Uterus (tissue), 4 donors: ENCODE measurements at places on chromosomes 5 and 9. TPM values are rescaled to one million over a fixed set of nuclear protein-coding genes. Genes with fewer than 3 reads are reported as not detected.

DNA sequence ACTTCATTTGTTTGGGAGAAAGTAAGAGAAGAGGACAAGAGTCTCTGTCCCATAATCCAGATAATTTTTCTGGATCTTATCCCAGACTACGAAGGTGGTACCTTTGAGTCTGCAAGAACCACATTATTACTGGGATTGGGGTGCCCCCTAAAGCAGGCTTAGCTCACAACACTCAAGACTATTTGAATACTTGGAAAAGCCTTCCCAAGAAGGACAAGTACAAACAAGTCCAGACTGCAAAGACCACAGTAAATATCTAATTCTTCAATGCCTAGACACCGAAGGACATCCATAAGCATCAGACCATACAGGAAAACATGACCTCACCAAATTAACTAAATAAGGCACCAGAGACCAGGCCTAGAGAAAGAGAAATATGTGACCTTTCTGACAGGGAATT lies 40.2 kb upstream of the TMED7 start:
- H3K4me1 ChIP-seq = no peaks in the 10 kb centered on the region
- no peak for DNase-seq
- H3K27me3 ChIP-seq = no peaks in the 10 kb centered on the region
- H3K36me3 ChIP-seq = no peaks in the 10 kb centered on the region
- no peak overlapping the region for H3K27ac ChIP-seq

DNA sequence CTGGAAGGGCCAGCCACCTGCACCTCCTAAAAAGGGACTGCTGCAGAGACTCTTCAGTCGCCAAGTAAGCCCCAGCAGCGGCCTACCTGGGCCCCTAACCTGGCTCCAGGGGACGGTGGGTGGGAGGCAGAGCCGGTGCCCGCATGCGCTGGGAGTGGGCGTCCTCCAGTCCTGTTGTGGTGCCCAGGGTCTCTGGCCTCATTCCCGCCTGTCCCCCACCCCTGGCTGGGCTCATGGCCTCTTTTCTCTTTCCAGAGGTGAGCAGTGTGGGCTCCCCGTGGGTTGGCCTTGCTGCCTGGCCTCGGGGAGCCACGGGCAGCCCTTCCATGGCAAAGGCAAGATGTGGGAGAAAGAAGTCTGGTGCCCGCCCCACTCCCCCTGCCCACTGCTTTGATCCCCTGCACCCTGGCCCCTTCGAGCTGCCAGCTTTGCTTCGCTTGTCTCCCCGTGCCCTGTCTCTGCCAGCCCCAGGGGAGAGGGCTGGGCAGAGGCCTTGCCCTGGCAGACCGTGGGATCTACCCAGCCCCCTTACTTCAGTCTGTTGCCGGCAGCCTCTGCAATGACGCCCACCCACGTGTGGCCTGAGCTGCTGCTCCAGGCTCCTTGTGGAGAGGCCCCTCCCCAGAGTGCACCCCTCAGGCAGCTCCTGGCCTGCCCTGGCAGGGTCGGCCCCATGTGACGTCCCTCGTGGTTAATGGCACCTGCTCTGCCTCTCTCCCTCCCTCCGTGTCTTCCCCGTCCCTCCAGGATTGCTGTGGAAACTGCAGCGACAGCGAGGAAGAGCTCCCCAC lies 5.4 kb upstream of the PRR7 start:
- no peaks in the 10 kb centered on the region for H3K4me1 ChIP-seq
- no peak for DNase-seq
- no peaks in the 10 kb centered on the region for H3K27me3 ChIP-seq
- no peak overlapping the region for H3K4me3 ChIP-seq
- no peaks in the 10 kb centered on the region for H3K36me3 ChIP-seq

DNA sequence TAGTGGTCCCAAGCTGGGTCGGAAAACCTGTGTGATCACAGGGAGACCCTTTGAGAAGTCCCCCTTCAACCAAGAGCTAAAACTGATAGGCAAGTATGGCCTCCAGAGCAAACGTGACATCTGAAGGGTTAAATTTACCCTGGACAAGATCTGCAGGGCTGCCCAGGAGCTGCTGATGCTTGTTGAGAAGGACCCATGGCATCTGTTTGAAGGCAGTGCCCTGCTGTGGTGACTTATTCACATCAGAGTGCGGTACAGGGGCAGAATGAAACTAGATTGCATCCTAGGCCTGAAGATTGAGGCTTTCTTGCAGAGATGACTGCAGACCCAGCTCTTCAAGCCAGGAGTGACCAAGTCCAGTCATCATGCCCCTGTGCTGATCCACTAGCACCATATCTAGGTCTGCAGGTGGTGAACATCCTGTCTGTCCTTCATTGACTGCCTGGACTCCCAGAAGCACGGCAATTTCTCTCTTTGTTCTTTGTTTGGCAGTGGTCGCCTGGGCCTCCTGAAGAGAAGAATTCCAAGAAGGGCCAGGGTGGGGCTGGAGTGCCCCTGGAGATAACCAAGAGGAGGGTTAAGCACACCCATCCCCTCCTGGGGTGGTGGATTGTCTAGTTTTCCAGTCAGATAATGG lies 25.7 kb upstream of the CHD1 start:
- H3K27me3 ChIP-seq = no peaks in the 10 kb centered on the region
- DNase-seq = no peak
- no peaks in the 10 kb centered on the region for H3K4me1 ChIP-seq
- H3K27ac ChIP-seq = no peak overlapping the region
- no peak overlapping the region for H3K4me3 ChIP-seq

DNA sequence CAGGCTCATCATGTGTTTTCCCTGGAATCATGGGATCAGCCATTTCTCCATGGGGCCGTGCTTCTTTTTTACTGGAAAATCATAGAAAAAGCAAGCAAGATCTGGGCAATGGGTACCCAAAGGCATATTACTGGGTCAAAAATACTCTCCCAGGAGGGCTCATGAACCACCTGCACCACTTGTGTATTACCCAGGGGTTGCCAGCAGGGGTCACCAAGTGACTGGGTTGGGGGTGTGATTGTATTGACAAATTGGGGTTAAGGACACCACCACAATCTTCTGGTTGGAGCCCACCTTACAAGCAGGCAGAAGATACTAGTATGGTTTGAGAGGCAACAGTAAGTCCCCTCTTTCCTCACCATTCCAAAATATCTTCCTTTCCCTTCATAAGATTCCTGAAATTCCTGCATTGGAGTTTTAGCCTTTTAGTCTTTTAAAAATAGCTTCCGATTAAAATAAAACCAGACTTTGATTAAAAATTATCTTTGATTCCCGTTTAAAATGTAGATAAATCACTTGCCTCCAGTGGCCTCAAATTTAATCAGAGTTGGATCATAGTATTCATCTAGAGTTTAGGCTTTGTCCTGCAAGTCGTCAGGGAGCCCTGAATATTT lies 603.3 kb downstream of the KIF4B start:
- H3K4me1 ChIP-seq = no peaks in the 10 kb centered on the region
- no peak overlapping the region for H3K27ac ChIP-seq
- no peaks in the 10 kb centered on the region for H3K36me3 ChIP-seq
- no peak overlapping the region for H3K4me3 ChIP-seq
- no peaks in the 10 kb centered on the region for H3K27me3 ChIP-seq

DNA sequence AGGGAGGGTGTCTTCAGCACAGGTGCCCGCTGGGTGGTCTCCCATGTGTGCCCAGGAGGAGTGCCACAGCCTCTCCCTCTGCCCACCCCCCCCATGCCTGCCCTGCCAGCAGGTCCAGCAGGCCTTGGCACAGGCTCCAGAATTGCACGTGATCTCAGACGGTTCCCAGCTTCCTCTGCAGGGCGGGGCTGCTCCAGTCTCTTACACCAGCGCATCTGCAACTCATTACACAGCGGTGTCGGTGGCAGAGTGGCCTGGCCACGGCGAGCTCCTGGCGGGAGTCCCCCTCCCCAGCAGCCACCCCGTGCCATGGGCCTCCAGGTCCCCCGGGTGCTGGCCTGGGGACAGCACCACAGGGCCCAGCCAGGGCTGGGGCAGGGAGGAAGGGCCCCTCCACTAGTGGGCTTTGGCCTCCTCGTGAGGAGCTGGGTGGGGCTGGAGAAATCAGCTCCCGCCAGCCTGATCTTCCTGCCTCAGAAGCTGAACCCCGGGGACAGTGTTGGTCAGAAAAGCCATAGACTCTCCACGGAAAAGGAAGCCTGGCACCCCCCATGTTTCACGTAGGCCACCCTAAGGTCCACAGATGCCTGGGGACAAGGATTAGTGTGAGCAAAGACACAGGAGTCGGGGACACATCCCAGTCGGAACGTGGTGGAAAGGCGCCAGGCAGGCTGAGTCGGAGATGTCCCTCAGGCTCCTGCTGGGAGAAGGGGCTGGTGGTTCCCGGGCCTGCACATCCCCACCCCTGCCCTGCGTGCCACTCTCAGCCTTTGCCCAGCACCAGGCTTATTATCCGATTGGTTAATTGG lies 40.2 kb downstream of the RXRA start:
- no peaks in the 10 kb centered on the region for H3K36me3 ChIP-seq
- H3K27ac ChIP-seq = peak overlapping the region; percentile 85
- H3K4me3 ChIP-seq = no peak overlapping the region
- H3K4me1 ChIP-seq = peaks cover 48% of the 10 kb centered on the region

GRCh38 chr9:116066221-116066620 lies 87.4 kb upstream of the PAPPA start:
- H3K4me3 ChIP-seq = no peak overlapping the region
- H3K27ac ChIP-seq = no peak overlapping the region
- no peaks in the 10 kb centered on the region for H3K4me1 ChIP-seq
- no peaks in the 10 kb centered on the region for H3K27me3 ChIP-seq
- H3K36me3 ChIP-seq = no peaks in the 10 kb centered on the region

GRCh38 chr5:56278335-56278753 lies 45.2 kb upstream of the ANKRD55 start:
- H3K4me1 ChIP-seq = no peaks in the 10 kb centered on the region
- no peak overlapping the region for H3K27ac ChIP-seq
- DNase-seq = no peak
- no peak overlapping the region for H3K4me3 ChIP-seq

GRCh38 chr9:96564217-96564616 lies 55.4 kb downstream of the CDC14B start:
- H3K27me3 ChIP-seq = no peaks in the 10 kb centered on the region
- no peak for DNase-seq
- no peaks in the 10 kb centered on the region for H3K4me1 ChIP-seq
- no peak overlapping the region for H3K27ac ChIP-seq

DNA sequence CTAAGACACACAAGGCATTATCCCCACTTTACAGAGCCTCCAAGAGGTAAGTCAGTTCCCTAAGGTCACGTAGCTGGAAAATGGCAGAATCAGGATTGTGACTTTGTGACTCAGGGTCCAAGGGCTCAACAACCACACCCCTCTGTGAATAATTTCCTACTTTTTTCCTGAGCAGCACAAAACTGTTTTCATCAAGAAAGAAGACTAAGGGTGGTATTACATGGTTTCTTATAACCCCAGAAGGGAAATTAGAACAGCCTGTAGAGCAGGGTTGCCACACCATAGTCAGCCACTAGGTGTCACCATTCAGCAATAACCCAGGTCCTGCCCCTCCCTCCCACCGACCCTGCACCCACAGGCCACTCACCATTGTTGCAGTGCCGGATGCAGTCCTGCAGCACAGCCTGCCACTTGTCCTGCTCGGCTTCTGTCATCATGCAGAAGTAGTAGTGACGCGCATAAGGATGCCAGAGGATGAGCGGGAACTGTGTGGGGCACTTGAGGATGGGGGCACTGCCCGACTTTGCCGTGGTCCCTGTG lies 72.1 kb downstream of the LRSAM1 start:
- peak; percentile 20 for DNase-seq
- no peak overlapping the region for H3K4me3 ChIP-seq
- no peak overlapping the region for H3K27ac ChIP-seq
- H3K36me3 ChIP-seq = no peaks in the 10 kb centered on the region
- H3K4me1 ChIP-seq = peaks cover 19% of the 10 kb centered on the region

GRCh38 chr9:15329539-15330109 lies 22.6 kb upstream of the TTC39B start:
- no peak overlapping the region for H3K27ac ChIP-seq
- H3K36me3 ChIP-seq = no peaks in the 10 kb centered on the region
- no peaks in the 10 kb centered on the region for H3K27me3 ChIP-seq
- no peak for DNase-seq
- no peak overlapping the region for H3K4me3 ChIP-seq

DNA sequence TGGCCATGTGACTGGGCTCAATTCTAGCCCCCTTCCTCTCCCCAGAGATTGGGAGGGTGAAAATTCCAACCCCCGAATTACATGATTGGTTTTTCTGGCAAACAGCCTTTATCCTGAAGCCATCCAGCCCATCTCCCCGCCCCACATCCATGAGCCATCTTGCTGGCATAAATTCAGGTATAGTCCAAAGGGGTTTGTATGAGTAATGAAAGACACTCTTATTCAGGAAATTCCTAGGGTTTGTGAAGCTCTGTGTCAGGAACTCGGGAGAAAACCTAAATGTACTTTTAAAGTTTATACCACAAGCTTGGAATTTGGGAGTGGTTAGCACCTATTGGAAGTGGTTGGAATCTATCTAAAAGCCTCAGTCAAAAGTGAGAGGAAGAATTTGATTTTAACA lies 80.6 kb upstream of the SIMC1 start:
- H3K36me3 ChIP-seq = no peaks in the 10 kb centered on the region
- no peaks in the 10 kb centered on the region for H3K4me1 ChIP-seq
- H3K27me3 ChIP-seq = no peaks in the 10 kb centered on the region
- DNase-seq = no peak
- H3K27ac ChIP-seq = no peak overlapping the region
- H3K4me3 ChIP-seq = no peak overlapping the region

DNA sequence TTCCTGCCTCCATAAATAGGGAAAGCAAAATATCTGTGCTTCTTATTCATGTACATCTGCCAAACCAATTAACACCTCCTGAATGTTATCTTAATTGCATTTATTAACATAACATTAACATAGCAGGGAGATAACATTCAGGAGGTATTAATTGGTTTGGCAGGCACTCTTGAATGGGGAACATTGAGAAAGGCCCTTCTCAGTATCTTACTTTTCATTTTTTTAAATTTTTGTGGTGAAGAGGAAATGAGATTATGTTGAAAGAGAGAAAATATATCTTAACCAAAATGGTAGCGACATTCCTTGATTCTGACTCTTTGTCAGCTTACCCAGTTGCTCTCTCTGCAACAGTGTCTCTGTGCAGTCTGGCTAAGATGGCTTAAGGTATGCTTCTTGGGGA lies 100.4 kb upstream of the TLE1 start:
- H3K4me1 ChIP-seq = no peaks in the 10 kb centered on the region
- H3K27ac ChIP-seq = no peak overlapping the region
- no peaks in the 10 kb centered on the region for H3K36me3 ChIP-seq
- no peak for DNase-seq
- H3K27me3 ChIP-seq = no peaks in the 10 kb centered on the region

GRCh38 chr5:159507055-159507454 lies 176.8 kb upstream of the IL12B start:
- H3K27ac ChIP-seq = no peak overlapping the region
- H3K36me3 ChIP-seq = no peaks in the 10 kb centered on the region
- no peaks in the 10 kb centered on the region for H3K27me3 ChIP-seq
- DNase-seq = no peak

- no peaks in the 10 kb centered on the region for H3K36me3 ChIP-seq
- H3K27ac ChIP-seq = peak overlapping the region; percentile 82
- H3K4me3 ChIP-seq = no peak overlapping the region
- DNase-seq = no peak
Observed at GRCh38 chr9:89661391-89661949, 56.7 kb downstream of the GADD45G start.

The PCDHA13 gene
- total RNA-seq = 2.1 TPM

The SHOC1 gene
- total RNA-seq = not detected

The HAVCR2 gene
- total RNA-seq = 1.0 TPM

The FCN2 gene
- total RNA-seq = not detected

The PTPN3 gene
- total RNA-seq = 2.6 TPM

The GCNT1 gene
- total RNA-seq = 30.7 TPM

The WDR38 gene
- total RNA-seq = 1.9 TPM
